ENCODE measurements at places on chromosomes 3 and 15.

- DNase-seq = no peak
Observed at GRCh38 chr3:46141813-46142212, 66.3 kb downstream of the CCR1 start.

GRCh38 chr15:81303244-81304225, 20.4 kb downstream of the STARD5 start:
- DNase-seq = peak; percentile 36

GRCh38 chr15:101615986-101616848, 36.0 kb downstream of the TM2D3 start:
- DNase-seq = peak; percentile 56

DNA sequence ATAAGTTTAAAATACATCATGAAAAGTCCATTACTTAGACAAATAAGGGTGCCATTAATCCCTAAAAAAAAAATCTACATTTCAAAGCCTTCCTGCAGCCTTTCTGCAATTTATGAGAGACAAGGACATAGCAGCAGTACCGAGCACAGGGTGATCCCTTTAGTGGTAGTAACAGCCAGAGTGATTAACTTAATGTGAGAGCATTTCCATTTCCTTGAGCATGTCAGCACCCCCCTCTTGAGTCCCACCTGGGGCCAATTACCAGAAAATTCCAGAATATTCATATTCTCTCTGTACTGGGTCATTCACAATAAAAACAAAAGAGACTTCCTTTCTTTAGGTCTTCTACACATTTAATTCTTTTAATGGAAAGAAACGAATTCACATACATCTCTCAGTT, 546.9 kb upstream of the CCDC54 start:
- no peak for DNase-seq

DNA sequence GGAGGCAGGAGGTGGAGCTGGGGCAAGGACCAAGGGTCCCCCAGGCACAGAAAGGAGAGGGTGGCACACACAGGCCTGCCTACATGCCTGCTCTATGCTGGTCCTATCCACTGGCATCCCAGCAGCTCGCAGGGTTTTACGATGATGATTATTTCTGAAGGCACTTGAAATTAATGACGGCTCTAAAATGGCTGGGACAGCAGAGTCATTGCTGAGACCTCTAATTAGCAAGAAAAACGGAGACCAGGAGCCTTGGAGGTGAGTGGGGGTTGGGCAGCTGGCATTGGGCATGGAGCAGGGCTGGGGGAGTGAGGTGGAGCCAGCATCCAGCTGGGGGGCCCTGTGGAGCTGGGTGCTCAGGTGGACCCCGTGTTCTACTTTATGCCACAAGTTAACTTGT, 3.5 kb upstream of the LINGO1 start:
- no peak for DNase-seq

GRCh38 chr3:24361623-24362022, 133.0 kb downstream of the THRB start:
- DNase-seq = no peak

DNA sequence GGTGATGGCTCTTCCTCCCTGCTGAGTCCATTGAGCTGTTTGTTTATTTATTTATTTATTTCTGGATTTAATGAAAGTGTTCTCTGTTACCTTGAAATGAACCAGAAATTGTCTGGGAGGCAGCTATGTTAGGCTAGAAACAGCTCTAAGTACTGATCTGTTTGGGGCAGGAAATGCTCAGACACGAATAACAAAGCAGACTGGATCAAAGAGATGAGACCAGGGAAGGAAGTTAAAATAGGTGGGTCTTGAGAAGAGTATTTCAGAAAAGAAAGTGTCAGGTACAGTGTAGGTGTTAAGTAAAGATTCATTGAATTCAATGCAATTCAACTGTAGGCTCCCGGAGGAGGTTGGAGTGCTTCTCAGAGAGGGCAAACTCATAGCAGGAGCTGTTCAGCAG, 173.3 kb downstream of the IL20RB start:
- DNase-seq = no peak

DNA sequence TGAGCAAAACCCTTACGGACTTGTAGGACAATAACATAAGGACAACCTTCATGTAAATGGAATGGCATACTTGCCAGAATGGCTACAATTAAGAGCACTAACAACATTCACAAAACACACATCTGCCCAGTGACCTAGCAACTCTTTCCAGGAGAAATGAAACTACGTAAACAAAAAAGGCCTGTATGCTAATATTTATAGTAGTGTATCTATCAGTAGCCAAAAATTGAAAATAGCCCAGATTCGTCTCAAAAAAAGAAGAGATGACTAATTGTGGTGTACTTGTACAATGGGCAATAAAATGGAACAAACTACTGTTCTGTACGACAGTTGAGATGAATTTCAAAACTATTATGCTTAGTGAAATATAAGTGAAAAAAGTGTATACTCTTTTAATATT, 38.4 kb downstream of the CMC1 start:
- no peak for DNase-seq

GRCh38 chr3:127136024-127136600, 56.8 kb upstream of the PRR23E start:
- no peak for DNase-seq

DNA sequence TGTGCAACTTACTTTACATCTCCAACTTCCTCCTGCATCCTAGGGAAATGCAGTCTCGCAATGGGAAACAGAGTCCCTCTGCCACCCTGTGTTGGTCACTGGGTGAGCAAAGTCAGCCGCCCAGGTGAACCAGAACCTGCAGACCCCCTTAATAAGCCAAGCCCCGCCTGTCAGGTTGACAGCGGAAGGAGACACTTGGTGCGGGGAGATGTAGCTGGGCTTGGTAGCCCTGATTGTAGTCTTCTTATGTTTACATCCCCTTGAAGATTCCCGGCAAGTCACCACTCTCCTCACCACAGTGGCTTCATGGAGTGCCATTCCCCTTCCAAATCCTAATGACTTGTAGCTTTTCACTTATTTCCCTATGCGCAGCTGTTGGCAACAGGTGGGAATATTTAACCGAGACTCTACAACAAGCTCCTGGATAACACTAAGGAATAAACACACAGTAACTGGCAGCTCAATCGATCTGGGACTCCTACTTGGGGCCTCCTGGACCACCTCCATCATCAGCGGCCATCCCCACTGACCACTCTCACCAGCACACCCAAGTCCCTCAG, 17.7 kb upstream of the CLSTN2 start:
- no peak for DNase-seq

DNA sequence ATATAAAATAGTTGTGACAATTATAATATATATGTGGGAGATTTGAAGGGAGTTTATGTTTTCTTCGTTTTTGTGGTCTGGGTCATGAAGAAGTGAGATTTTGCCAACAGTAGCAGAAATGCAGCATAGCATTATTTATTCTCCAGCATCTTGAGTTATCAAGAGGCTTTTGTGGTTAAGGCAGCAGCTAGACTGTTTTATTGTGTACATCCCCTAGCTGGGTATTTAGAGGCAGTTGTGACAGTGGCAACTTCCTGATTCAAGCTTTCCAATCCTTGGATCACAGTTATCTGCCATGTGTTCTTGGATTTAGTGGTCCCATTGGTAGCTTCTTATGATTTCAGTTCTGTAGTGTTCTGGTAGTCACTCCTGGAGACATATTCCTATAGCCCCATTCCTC, 29.0 kb downstream of the ARIH1 start:
- no peak for DNase-seq

- no peak for DNase-seq
Observed at GRCh38 chr3:101779822-101780381, 891 bp downstream of the NXPE3 start.

DNA sequence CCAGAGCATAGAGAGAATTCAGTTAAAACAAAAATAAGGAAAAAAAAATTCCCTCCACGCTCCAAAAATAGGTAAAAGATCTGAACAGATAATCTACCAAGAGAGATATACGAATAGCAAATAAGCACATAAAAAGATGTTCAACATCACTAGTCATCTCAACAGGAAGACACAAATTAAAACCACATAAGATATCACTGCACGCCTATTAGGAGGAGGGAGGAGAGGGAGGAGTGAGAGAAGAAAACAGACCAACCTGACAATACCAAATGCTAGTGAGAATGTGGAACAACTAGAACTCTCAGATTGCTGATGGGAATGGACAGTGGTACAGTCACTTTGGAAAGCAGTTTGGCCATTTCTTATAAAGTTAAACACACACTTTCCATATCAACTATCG, 212.5 kb downstream of the FMN1 start:
- DNase-seq = no peak

- DNase-seq = peak; percentile 82
Observed at GRCh38 chr3:172522871-172523818, at the start of gene TNFSF10. TNFSF10 (minus strand) TSS chr3:172523430; CDS start chr3:172523384, 46 bp downstream.

- no peak for DNase-seq
Observed at GRCh38 chr15:63473007-63473748, 31.2 kb upstream of the USP3 start.

DNA sequence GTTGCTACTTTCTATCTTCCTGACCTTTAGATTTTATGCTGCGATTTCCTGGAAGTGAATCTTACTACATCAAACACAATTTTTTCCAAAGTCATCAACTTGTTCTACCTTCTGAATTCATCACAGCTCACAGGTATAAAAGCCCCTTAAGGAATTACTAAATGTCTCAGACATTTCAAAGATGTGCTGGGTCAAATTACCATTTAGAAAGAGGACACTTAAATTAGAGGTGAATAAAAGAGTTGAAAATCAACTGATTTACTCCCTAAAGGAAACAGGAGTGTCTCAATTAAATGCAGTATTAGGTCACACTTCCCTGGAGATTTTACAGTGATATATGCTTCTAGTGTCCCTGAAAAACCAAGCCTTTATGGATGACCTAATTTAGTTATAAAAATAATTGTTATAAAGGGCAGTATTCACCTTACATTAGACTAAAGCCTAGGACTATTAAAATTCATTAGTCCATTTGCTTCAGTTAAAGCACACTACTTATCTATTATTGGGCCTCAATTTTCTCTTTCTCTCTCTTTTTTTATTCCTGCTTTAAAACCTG, 128.8 kb downstream of the GMNC start:
- no peak for DNase-seq

DNA sequence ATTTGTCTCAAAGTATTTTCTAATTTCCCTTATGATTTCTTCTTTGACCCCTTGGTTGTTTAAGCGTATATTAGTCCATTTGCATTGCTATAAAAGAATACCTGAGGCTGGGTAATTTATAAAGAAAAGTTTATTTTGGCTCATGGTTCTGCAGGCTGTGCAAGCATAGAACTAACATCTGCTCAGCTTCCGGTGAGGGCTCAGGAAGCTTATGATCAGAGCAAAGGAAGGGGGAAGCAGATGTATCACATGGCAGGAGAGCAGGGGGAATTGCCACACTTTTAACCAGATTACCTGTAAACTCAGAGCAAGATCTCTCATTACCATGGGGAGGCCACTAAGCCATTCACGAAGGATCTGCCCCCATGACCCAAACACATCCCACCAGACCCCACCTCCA, 148.2 kb downstream of the PDE8A start:
- DNase-seq = no peak

DNA sequence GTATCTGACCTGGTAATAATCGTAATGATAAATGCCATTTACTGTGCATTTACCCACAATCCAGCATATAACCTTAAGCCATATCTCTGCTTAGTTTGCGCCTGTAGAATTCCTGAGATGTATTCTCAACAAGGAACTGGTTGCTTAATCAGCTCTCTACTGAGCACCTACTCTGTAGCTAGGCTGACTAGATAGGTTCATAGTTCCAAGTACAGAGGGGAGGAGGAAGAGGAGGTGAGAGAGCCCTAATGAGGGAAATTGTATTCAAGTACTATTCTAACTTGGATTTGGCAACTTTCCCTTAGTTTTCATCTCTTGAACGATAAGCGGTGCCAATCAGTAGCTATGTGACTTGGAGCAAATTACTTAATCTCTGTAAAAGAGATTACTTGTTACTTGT, 5.6 kb upstream of the AKAP13 start:
- no peak for DNase-seq

GRCh38 chr3:79983118-79983517, 215.3 kb upstream of the ROBO1 start:
- peak; percentile 22 for DNase-seq

DNA sequence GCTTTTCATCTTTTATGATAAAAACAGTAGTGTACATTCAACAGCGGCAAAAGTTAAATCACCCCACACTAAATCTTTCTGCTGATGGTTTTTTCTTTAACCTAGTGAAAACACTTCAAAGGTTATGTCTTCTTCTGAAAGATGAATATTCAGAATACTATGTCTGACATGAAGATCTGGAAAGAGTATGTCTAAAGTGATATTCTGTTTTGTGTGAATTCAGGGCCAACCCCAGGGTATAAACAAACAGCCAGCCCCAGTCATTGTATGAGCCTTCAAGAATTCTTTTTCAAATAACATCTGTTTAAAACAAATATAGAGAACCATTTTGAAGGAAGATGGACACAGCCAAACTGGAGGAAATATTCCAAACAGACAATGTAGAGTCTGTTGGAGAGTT, 581.0 kb upstream of the NAALADL2 start:
- no peak for DNase-seq

GRCh38 chr3:111846039-111846438, 13.0 kb upstream of the PHLDB2 start:
- DNase-seq = no peak

DNA sequence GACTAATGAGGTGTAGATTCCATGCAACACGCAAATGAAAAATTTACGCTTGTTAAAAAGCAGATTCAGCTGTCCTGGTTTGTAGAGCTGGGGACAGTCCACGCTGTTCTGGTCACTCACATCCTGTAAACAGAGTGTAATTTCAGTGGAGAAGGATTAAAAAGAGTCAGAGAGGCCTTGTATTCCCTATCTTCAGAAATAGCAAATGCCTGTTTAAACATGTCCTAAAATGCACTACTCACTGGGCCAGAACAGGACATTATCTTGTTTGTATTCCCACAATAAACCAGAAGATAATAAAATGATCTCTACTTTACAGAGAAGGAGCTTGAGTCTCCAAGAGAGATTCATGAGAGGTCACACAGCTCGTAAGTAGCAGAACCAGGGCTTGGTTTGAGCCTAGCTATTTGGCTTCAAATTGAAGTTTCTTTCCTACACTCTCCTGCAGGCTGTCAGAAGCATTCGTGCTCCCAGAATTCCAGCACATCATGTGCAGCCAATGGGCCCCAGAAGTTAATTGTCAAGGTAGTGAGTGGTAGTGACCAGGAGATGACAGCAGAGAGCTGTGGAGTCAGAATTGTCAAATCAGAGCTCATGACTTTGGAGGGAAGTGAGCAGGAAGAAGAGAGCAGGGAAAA, 242.5 kb downstream of the ATP8B4 start:
- DNase-seq = no peak

GRCh38 chr3:34239875-34240274, 441.4 kb downstream of the PDCD6IP start:
- no peak for DNase-seq

DNA sequence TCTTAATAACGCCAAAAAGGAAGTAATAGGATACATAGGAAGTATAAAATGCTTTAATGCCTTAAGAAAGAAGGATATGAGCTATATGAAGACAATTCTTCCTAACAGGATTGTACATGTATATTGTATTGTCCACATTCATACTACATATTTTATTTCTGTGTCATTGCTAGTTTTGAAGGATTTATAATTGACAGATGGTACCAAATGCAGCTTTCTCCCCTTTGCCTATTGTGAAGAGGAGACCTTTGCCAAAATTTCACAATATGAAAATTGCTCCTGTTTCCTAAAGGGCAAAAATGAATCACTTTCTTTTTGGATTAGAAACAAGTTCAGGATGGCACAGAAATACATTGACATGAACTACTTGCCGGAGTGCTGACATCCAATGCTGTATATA, 34.8 kb upstream of the EOMES start:
- no peak for DNase-seq

- DNase-seq = no peak
Observed at GRCh38 chr3:146746190-146746589, 141.0 kb upstream of the PLSCR5 start.

- DNase-seq = no peak
Observed at GRCh38 chr3:63538919-63539318, 113.6 kb upstream of the SNTN start.

- DNase-seq = no peak
Observed at GRCh38 chr3:89912031-89912430, 804.6 kb downstream of the EPHA3 start.

All from stomach (tissue), 19 donors.